ENCODE measurements at places on chromosomes 16 and 17.

GRCh38 chr16:23724096-23724784 lies 11.2 kb upstream of the ERN2 start:
- DNase-seq = no peak

DNA sequence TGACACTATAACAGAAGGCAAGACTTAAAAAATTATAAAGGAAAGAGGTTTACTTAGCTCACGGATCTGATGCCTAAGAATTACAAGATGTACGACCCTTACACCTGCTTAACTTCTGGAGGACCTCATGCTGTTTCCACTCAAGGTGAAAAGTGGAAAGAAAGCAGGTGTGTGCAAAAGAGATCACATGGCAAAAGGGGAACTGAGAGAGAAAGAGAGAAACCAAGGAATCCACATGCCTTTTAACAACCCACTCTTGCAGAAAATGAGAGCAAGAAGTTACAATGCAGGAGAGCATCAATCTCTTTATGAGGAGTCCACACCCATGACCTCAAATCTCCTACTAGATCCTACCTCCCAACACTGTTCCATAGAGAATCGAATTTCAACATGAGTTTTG lies 2382.2 kb downstream of the TP53TG3F start:
- DNase-seq = no peak

DNA sequence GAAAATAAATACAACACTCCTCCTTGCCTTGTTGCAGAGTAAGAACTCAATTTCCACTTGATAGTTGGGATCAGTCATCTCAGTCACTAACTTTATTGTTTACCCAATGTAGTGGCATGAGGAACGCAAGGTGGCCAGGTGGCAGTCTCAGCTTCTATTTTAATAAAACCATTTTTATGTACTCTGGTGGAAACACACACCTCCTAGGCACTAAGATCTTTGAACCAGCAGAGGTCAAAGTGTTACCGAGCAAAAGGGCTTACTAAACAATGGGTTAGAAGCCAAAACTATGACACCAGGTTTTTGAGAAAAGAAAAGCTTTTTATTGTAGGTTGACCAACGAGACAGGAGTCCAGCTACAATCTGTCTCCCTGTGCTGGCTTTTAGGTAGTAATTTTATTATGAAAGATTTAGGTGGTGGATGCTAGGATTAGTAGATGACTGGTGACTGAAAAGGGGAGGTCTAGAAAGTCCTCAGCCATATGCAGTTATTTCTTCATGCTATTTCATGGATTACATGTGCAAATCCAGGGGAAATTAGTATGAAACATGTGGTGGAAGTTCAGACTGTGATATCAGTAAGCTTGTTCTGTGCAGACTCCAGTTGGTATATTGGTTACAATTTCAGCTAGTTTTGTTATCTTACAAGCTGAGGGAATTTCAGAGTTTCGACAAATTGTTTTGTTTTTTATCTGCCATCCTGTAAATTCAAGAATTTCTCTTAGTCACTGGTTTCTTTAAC lies 122.3 kb downstream of the PCTP start:
- no peak for DNase-seq

DNA sequence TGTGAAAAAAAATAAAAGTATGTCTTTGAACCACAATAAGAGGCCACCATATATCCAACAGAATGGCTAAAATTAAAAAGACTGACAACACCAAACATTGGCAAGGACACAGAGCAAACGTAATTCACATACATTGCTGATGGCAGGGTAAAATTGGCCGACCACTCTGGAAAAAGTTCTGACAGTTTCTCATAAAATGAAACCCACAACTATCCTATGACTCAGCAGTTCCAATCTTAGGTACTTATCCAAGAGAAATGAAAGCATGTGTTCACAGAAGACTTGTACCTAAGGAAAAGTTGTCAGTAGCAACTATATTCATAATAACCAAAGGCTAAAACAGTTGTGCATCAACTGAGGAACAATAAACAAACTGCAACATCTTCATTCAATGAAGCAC lies 357.3 kb upstream of the XYLT1 start:
- DNase-seq = no peak

GRCh38 chr16:81921085-81921814 lies 90.0 kb downstream of the SDR42E1 start:
- no peak for DNase-seq

DNA sequence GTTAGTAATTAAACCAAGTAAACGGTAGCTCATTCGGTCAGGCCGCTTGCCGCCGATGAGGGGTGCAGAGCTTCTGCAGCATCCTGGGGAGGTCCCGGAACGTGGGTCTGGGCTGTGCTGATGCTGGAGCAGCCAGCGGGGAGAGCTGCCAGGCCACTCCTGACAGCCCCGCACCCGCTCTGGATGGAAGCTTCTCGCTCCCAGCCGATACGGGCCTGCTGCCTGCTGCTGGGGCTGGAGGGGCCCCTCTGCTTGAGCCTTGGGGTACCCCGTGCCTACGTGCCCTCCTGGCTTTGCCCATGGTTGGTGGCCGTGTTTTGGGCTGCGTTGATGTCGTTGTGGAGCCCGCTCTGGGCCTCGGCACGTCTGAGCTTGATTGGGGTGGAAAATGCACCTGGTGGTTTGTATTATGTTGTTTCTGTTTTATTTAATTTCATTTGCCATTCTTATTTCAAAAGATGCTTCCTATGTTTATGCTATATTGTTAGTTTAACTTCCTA lies 41.6 kb upstream of the ZNF750 start:
- peak; percentile 18 for DNase-seq

DNA sequence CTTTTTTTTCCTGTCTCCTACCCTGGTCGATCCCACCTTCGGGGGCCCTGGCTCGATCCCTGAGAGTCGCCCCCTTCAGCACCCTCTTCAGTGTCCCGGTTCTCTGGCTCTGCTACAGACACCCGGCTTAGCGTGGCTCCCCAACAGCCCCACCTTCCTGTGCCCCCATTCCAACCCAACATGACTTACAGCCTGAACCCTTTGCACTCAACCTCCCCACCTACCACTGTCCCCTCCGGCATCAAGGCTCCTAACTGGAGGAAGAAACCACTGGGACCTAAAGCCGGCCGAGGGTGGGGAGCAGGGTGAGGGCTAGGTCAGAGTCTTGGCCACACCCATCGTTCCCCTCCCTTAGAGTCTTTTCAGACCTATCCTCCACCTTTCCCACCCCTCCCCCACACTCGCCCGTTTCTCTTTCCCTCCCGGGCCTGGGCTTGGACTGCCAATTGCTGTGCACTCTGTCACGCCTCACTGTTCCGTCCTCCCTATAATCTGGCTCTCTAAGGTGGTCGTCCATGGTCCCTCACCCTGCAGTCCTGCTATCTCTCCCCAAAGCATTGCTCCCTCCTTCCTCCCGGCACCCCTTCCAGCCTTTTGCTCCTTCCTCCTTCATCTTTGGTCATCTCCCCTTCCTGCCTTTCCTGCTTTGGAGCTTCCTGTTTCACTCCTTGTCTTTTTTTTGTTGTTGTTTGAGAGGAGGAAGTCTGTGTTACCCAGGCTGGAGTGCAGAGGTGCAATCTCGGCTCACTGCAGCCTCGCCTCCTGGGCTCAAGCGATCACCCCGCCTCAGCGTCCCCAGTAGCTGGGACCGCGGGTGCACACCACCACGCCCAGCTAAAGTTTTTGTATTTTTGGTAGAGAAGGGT lies 890 bp upstream of the CLDN7 start:
- DNase-seq = no peak

GRCh38 chr17:79565606-79566250 lies 45.1 kb downstream of the RBFOX3 start:
- no peak for DNase-seq

GRCh38 chr16:57258910-57259475 lies 13.9 kb downstream of the ARL2BP start:
- DNase-seq = no peak

GRCh38 chr17:62616993-62617893 lies 10.2 kb upstream of the MRC2 start:
- no peak for DNase-seq

DNA sequence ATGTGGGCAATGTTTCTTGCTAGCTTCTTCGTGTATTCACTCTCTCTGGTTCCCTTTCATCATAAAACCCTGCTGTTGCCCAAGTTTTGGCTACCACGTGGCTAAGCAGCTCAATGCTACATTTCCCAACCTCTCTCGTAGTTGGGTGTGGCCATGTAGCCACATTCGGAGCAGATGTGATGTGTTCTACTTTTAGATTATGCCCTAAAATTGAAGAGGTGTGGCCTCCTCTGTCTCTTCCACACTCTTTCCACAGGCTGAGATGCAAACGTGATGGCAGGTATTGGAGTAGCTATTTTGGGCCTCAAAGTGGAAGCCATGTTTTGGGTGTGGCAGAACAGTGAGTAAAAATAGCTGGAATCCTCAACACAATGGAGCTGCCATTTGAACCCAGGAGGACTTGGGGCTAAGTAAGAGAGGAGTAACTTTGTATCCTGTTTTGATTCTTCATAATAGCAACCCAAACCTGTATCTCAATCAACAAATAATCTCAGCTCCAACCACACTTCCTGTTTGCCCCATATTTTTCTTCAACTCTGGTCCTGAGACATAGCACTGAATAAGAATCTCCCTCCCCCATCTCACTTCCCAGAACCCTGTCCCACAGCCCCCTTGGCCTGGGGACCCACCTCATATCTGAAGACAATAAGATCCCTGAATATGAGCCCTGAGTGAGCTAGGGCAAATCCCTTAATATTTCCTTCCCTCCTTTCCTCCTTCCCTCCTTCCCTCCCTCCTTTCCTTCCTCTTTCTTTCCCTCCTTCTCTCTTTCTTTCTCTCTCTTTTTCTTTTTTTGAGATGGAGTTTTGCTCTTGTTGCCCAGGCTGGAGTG lies 4.0 kb downstream of the NUPR1 start:
- peak; percentile 25 for DNase-seq

GRCh38 chr17:36545077-36545464 lies 352 bp downstream of the GGNBP2 start:
- no peak for DNase-seq

DNA sequence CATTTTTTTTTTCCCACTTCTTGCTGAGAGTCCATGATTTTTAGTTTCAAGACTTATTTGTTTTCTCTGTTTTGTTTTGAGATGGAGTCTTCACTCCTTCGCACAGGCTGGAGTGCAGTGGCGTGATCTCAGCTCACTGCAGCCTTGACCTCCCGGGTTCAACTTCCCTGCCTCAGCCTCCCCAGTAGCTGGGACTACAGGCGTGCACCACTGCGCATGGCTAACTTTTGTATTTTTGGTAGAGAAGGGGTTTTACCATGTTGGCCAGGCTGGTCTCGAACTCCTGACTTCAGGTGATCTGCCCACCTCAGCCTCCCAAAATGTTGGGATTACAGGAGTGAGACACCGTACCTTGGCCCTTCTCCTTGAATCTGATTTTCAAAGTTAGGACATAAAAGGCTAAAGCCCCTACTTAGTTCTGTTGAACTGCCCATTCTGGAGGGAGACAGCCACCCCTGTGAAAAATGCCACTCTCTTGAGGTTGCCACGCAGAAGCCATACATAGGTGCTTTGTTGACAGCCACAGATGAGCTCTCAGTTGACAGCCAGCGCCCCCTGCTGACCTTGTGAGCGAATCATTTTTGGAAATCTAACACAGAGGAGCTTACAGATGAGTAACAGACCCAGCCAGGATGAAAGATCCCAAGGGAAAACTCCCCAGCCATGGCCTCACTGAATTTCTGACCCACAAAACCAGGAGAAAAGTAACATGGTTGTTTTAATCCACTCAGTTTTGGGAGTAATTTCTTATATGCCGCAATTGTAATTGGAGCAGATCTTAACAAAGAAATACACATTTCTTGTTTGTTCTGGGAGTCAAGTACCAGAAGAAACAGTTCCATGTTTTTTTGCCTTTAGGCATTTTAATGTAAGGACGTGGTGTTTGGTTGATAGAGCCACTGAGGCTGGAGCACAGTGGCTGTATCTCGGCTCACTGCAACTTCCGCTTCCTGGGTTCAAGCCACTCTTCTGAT lies 38.8 kb downstream of the PKD1L3 start:
- DNase-seq = peak; percentile 84
